Activated CD4-positive, alpha-beta T cell treated with anti-CD3 and anti-CD28 coated beads, Interleukin-2, amount 50 U/mL, for 1 hour (primary cell): ENCODE measurements at places on chromosomes 2 and 18.

DNA sequence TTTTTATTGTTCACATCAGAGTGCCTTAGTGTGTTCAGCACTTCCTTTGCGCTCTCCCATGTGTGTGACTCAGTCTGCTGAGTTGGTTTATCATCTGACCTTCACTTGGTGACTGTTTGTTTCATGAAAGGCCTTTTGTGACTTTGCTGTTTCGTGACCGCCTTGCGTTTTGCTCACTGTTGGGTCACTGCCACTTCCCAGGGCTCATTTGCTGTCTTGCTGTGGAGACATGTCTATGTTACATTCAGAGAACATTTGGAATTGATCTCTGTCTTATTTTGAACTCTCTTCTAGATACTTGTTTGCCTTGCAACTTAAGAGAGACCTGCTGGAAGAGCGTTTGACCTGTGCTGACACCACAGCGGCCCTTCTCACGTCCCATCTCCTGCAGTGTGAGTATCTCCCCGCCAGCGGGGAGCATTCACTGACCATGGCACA, 54.7 kb downstream of the FARP2 start:
- DNase-seq, result no peak

- no peak for DNase-seq
Observed at GRCh38 chr2:205714789-205715720, 32.8 kb downstream of the NRP2 start.

DNA sequence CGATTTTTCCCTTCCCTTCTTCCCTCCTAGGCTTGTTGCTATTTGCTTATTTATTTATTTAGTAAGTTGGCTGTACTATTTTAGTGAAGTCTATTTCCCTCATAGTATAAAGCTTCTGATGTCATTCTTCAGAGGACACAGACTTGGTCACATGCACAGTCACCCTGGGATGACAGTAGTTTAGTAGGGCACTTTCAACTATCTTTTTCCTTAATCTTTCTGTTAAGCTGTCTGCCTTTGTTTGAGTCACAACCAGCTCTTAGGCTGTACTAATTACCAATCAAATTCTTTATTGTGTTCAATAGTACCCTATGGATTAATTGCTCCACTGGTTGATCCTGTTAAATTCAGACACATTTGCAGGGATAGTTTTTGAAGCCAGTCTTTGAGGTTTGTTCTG, 26.9 kb upstream of the RAB31 start:
- DNase-seq, result no peak

DNA sequence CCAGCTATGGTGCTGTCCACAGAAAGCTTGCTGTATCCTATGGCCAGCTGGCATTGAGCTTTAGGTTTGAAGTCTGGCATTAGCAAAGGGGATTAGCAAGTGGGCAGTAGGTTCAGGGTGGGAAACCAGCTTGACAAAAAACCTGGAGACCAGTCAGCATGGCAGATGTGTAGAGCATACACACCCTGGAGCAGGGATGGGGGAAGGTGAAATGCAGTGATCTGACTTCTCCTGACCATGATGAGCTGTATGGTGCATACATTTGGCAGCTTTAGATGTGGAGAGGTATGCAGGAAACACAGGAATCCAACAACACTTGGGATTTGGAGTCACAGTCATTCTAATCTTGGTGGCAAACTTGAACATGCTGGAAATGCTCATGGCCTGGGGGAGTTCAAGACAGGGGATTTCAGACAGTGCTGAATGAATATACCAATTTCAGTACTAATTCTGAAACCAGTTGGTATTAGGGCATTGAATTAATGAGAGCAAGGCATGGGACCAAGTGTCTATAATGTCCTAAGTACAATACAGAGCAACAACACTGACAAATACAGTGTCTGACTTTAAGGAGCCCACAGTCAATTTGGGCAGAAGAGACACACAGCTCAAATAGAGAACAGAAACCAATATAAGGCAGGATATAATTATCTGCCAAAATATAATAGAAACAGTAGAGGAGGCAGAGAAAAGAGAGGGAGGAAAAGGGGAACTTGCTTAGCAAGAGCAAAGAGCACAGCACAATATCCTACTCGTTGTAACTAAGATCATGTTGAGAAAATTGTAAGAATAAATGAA, 11.8 kb downstream of the ARHGAP15 start:
- no peak for DNase-seq

DNA sequence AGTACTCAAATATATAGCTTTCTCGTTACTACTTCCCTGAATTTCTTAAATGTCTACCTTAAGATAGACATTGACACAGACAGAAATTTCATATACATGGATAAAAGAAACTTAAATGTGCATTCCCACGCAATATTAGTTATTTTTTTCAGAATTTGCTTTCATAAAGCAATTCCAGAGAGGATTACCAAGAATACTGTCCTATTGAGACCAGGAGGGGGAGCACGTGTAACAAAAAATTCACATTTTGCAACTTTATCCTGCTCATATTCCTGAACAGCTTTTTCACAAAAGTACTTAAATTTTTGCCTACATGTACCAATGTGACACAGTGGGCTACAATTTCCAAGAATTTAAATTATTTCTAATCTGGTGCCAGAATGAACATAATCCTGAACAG, 30.7 kb upstream of the ERCC3 start:
- DNase-seq, result no peak

DNA sequence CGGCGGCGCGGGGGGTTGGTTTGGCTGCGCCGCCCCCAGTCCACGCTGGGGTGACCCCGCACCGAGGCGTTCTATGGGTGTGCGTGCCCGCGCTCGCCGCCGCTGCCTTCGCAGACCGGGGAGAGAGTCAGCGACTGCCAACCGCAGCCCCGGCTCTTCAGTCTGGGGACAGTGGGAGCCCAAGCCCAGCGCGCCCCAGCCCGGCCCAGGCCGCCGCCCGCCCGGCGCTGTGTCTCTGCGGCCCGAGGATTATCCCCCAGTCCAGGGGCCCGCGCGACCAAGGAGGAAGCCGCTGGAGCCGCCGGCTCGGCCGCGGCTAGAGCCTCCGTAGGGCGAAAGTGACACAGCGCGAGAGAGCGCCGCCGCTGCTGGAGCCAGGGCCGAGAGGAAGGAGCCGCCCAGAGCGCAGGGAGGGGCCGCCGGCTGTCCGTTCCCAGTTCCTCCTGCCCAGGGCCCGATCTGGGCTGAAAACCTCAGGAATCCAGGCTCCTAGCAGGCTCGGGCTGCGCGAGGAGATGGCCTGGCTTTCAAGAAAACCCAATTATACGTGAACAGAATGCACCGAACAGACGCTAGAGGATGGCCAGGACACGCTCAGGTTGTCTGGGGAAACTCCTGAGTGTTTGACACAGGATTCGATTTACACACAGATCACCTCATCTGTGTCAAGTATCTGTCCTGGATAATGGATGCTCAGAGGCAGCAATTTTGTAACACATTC, 2.4 kb downstream of the CTIF start:
- DNase-seq, result peak; percentile 4

DNA sequence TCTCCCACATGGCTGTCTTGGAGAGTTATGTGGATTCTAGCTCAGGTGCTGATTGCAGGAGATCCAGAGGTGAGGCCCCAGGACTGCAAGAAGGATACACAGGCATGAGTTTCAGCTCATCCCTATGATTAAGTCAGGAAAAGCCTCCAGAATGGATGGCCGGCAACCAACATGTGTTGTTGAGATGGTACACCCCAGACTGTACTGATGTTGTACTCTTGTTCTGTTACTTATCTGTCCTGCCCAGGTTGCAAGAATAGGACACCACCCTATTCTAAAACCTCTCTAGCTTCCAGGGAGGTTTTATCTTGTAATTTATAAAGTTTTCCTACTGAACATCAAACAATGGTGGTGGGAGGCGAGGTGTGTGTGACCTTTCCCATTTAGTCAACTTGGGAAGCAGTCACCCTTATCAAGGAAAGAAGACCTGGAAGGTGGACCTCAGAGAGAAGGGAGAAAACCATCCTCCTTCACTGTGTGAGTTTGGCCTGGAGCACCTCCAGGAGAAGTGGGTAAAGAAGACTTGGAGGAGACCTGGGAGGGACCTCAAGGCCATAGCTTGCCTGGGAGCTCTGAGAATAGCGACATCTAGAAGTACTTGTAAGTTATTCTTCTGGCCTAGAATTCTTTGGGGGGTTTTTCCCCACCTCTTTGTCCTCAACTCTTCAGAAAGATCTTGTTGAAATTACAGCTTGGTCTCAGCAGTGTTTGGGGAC, 8.6 kb downstream of the FAM124B start:
- no peak for DNase-seq

DNA sequence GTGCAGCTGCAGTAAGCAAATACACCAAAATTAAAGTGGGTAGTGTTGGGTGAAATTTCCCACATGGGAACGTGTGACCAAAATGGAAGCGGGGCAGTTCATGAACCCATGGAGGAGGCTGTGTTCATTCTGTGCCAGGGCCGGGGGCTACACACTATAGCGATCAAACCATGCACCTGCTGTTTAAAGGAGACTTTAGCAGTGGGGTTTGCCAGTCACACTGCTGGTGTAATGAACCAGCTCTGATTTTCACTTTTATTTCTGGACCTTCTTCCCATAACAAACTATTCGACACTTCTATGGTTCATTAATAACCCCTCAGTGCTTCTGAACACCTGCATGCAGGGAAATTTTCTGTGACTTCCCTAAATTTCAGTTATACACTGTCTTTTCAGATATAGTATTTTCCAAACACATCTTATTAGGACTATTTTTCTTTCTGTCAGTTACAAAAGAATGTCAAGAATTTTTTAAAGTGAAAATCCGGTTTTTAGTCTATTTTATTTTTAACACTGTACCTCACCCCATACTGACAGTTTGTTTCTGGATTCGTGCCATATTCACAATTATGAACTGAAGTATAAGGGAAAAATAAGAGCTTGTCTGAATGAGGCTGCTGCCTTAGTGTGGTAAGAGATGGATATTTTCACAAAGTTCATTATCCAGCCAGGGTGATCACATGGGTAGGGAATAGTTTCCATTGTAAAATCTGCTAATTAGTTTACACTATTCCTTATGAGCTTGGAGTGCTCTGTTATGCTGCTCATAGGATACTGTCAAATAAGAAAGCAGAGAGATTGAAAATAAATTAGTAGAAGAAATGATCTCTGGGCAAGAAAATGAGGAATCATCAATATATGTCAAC, 111.3 kb upstream of the CAVIN2 start:
- no peak for DNase-seq

- DNase-seq, result no peak
Observed at GRCh38 chr2:227397562-227397961, 9.8 kb upstream of the SCYGR1 start.

- DNase-seq, result no peak
Observed at GRCh38 chr2:15797939-15798281, 142.4 kb upstream of the MYCN start.

GRCh38 chr2:1421731-1422130, 8.5 kb downstream of the TPO start:
- no peak for DNase-seq

GRCh38 chr2:127423478-127423843, 5.2 kb downstream of the PROC start:
- no peak for DNase-seq

- no peak for DNase-seq
Observed at GRCh38 chr2:56232912-56233311, 49.1 kb downstream of the CCDC85A start.

- DNase-seq, result peak; percentile 62
Observed at GRCh38 chr2:233418761-233419546, 64.7 kb downstream of the DGKD start.

DNA sequence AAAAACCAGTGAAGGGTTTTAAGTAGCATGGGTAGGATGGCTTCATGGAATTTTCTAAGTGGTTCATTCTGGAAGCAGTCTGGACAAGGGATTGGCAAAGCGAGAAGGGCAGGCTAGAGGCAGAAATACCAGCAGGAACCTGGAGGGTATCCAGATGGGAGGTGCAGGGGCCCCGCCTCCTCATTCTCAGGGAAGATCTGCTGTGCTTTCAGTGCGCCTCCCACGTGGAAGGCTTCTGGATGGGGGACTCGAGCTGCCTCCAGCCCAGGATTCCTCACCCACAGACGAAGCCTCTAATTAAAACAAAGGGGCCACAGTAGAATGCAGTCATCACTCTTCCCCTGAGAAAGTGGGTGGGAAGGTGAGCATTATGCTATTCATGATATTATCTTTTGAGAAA, 79.8 kb downstream of the VSNL1 start:
- no peak for DNase-seq

DNA sequence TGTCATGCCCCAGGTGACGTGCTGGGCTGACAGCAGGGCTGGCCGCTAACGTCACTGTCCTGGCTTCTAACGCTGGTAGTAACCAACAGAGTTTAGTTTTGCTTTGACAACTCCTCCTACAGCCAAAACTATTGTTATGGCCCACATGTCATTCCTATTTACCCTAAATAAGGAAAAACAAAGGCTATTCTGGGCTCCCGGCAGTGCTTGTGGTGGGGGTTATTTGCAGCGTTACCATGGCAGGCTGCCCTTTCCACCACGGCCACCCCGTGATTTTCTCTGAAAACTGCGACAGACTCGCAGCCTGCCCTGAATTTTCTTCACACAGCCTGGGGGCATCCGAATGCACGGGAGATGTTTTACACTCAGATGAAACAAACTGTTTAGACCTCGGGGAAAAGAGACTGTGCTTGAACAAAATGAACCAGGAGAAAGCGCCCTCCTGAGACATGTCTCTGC, 115.2 kb downstream of the FAM210A start:
- peak; percentile 33 for DNase-seq

- DNase-seq, result no peak
Observed at GRCh38 chr2:104766683-104767082, 87.2 kb upstream of the POU3F3 start.

GRCh38 chr18:40935423-40935822, 1019.6 kb upstream of the PIK3C3 start:
- no peak for DNase-seq

DNA sequence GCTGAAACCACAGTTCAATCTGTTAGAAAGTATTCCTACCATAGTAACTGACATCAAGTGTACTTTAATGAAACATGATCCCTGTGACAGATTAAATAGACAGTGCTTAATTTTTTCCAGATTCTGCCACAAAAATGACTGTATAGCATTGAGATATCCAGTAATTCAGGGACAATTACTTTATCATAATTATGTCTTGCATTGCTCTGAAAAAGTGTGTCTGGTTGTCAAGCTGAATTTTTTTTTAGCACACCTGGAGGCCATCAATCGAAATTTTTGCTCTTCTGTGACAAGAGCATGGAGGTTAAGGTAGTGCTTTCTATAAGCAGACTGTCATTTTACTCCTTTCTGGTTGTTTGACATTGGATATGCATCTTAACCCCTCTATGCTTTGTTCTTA, 1083.8 kb upstream of the NRXN1 start:
- DNase-seq, result no peak

- no peak for DNase-seq
Observed at GRCh38 chr2:36698993-36699392, 2.5 kb downstream of the VIT start.

- DNase-seq, result no peak
Observed at GRCh38 chr18:49061991-49062831, 111.4 kb upstream of the SMAD7 start.

GRCh38 chr18:24726727-24727492, 266.5 kb downstream of the HRH4 start:
- peak; percentile 54 for DNase-seq
